ENCODE measurements at places on chromosomes 12 and 14. TPM values are rescaled to one million over a fixed set of nuclear protein-coding genes. Genes with fewer than 3 reads are reported as not detected.

Gene BATF
- 1.7 TPM for total RNA-seq

Gene NKX2-1
- not detected for total RNA-seq

Gene REM2
- total RNA-seq: 1.1 TPM

Gene INHBC
- total RNA-seq: not detected

Gene SPTB
- 1.4 TPM for total RNA-seq

Gene OR4E2
- not detected for total RNA-seq

Gene PMEL
- 2.9 TPM for total RNA-seq

Gene GARIN6
- total RNA-seq: not detected

Gene ENDOU
- 3.6 TPM for total RNA-seq

Gene ZNF410
- 47.7 TPM for total RNA-seq

Gene FSCB
- total RNA-seq: 0.11 TPM

Gene OTOGL
- total RNA-seq: 0.05 TPM

Gene ABCC9
- 21.3 TPM for total RNA-seq

Gene CISTR
- not detected for total RNA-seq

Gene JAG2
- total RNA-seq: 6.5 TPM

Gene LPCAT3
- 44.1 TPM for total RNA-seq

Gene BMP4
- 4.4 TPM for total RNA-seq

Gene KRT77
- not detected for total RNA-seq

Gene RNASE1
- total RNA-seq: 102 TPM

Gene PIK3C2G
- total RNA-seq: 0.07 TPM

Gene FLVCR2
- total RNA-seq: 5.5 TPM

Gene NFATC4
- 74.1 TPM for total RNA-seq

Data from ovary (tissue), 10 donors.